ENCODE measurements at places on chromosomes 2 and 18. TPM values are rescaled to one million over a fixed set of nuclear protein-coding genes. Genes with fewer than 3 reads are reported as not detected.

Gene CCBE1
- 3.3 TPM for polyA plus RNA-seq

GRCh38 chr2:83686863-83687262, 772.2 kb downstream of the SUCLG1 start:
- DNase-seq = no peak

GRCh38 chr2:233093721-233094120, 33.6 kb downstream of the INPP5D start:
- no peak for DNase-seq

Gene DYNAP
- polyA plus RNA-seq = 0.10 TPM

DNA sequence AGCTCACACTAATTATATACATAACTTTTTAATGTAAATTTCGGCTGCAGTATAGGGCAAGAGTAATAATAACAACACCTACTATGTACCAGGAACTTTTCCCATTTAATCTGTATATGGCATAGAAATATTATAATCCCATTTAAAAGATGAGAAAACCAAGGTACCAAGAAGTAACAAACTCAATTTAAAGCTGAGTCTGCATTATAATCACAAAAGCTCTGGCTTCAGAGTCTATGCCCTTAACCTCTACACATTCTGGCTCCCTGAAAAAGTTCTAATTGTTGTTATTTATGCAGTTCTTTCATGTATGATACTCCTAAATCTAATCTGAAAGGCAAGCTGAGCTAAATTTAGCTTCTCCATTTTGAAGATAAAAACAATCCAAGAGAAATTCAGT, 1675.1 kb upstream of the NXPH2 start:
- DNase-seq = no peak

Gene TEKT4
- polyA plus RNA-seq = not detected

DNA sequence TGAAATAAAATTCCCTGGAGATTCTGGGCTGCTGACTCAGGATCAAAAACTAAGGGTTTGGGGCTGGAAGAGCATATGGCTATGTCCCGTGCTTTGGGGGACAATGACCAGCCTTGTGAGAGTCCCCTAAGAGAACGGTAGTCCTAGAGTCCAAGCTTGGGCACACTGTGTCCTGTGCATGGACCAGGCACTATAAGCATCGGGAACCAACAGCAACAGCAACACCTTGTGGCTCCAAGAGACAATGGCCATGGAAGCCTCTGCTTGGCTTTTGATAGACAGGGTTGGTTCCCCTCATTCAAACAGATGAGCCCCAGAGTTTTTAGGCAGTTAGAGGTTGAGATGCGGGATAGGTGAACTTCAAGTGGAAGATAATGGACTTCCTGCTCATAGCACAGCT, 294.4 kb upstream of the CHAC2 start:
- DNase-seq = no peak

- no peak for DNase-seq
Measured at GRCh38 chr2:96933305-96934181, 52.8 kb downstream of the FAM178B start.

Gene UGT1A10
- polyA plus RNA-seq = not detected

Gene ITGB6
- polyA plus RNA-seq = 47.9 TPM

Gene TMBIM1
- polyA plus RNA-seq = 81.3 TPM

Gene RNF125
- 10.7 TPM for polyA plus RNA-seq

DNA sequence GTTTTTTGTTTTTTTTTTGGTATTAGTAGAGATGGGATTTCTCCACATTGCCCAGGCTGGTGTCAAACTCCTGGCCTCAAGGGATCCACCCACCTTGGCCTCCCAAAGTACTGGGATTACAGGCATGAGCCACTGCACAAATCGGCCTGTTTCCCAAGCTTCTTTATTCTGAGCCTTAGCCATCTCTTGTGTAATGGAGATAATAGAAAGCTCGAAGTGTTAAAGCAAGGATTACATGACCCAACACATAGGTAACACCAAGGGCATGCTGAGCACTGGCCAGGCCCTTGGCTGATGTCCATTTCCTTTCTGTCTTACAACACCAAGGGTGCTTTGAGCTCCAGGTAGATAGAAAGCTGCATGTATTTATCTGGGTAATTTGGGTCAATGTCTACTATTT, 187.8 kb upstream of the MEX3C start:
- DNase-seq = no peak

GRCh38 chr2:174711206-174711605, 53.1 kb downstream of the CHRNA1 start:
- no peak for DNase-seq

- no peak for DNase-seq
Measured at GRCh38 chr2:30136764-30137444, 9.9 kb upstream of the YPEL5 start.

- DNase-seq = no peak
Measured at GRCh38 chr2:151264157-151264825, 2.6 kb upstream of the RBM43 start.

DNA sequence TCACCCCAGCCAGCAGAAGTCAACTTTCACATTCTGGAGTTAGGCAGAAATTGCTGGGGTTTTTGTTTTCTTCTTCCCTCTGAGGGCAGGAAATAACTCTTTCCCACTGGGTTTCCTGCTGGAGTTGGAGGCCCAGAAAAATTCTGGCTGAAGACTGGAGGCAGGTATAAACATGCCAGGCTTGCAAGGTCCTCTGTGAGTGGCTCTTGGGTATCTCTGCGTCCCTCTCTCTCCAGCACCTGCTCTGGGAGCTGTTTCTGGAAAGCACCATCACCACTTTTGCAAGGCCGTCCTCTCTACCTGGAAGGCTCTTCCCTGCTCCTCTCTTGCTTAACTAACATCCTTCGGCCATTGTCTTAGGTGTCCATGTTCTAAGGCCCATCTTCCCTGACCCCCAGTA, 91.0 kb downstream of the MCFD2 start:
- no peak for DNase-seq

GRCh38 chr18:50651334-50651733, 91.4 kb downstream of the MAPK4 start:
- DNase-seq = no peak

DNA sequence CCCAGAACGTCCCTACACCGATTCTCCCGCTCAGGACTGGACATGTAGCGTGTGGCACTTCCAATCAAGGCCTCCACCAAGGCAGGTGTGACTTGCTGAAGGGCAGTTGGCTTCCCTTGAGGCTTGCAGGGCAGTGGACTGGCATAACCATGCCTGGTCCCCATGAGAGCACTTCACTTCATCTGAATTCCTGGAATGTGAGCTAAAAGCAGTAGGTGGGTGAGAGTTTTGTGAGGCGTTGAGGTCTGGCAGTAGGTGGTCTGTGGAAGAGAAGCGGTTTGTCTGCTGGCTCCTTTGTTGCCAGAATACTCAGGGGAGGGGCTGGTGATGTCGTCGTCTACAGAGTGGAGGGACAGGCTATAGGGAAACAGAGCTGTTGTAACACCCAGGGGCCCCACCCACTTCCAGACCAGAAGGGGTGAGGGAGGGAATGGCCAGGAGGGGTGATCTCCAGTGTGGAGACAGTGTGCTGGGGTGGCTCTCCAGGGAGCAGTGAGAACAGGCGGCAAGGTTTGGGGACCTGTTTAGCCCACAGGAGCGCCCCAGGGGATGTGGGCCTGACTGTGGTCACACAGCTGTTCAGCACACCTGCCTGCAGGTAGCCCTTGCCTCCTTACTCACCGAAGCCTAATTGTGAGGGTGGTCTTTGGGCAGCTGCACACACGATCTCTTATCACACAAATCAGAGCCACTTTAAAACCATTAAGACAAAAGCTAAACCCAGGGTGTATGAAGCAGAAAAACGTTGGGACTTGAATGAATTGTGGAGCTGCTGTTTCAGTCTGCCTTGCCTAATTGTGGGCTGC, 21.5 kb upstream of the ALKAL2 start:
- no peak for DNase-seq

DNA sequence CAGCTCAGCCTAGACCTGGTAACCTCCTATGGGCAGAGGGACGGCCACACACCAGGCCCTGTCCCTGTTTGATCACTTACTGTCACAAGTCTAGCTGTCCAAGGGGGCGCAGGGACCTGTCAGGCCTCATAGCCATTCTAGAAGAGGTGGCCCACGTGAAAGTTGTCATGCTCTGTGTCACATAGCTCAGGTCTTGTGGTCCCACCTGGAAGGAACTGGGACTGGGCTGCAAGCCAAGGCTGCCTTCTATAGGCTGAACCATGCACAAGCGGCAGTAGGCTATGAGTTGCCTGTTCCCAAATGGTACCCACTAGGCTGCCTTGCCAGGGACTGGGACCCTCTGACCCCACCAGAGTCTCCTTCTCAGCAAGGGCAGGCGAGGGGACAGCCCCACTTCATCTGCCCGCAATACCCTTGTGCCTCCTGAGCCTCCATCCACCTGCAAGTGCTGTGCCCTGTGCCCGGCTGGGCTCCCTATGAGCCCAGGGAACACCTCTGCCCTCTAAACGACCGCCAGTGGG, 177.5 kb downstream of the ANAPC1 start:
- no peak for DNase-seq

- DNase-seq = no peak
Measured at GRCh38 chr2:215712871-215713790, 277.3 kb upstream of the FN1 start.

Gene CACNB4
- 3.9 TPM for polyA plus RNA-seq

- no peak for DNase-seq
Measured at GRCh38 chr2:239574434-239575156, 173.8 kb upstream of the HDAC4 start.

Gene C2orf81
- 2.2 TPM for polyA plus RNA-seq

- no peak for DNase-seq
Measured at GRCh38 chr18:59502274-59503175, 143.5 kb upstream of the LMAN1 start.

- no peak for DNase-seq
Measured at GRCh38 chr18:25726298-25726697, 364.1 kb downstream of the SS18 start.

DNA sequence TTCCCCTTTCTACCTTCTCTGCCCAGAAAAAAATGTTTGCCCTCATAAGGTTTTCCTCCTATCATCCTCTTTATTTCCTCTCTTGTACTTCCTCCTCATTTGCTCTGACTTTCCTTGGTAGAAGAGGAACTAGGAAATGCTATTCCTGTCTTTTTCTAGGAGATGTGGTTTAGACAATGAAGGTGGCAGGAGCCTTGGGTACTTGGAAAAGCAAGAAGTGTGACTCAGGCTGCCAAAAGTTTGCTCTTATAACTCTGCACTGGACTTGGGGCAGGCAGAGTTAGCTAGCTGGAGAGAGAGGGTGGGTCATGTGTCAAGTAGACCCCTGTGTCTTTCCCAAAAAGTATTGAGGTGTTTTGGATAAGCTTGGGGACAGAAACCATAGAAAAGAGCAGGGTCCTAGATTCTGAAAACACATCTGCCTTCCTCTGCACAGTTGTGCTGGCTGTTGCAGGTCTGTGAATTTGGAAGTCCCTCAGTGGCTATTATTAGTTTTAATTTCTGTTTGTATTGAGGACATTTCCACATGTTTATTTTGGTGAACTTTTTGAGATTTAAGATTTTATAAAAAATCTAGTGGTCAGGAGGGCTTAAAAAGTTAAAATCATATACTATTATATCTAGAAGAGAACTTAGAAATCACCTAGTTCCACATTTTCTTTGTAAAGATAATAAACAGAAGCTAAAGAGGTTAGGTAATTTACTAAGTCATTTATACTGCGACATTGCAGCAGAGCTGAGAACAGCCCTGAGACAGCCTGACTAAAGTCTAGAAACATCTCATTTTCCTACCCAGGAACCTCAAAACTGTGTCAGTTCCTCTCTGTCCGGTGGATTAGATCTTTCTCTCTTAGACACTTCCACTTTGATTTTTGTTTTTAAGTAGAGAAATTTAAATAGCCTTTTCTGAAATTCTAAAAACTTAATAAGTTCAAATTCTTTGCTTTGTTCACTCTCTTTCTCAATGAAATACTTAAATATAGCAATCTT, 16.0 kb downstream of the INSIG2 start:
- DNase-seq = no peak

GRCh38 chr2:36290306-36290856, 65.2 kb upstream of the CRIM1 start:
- DNase-seq = no peak

Gene GAREM2
- 3.9 TPM for polyA plus RNA-seq

- DNase-seq = no peak
Measured at GRCh38 chr2:30422444-30423040, 24.5 kb upstream of the LCLAT1 start.

DNA sequence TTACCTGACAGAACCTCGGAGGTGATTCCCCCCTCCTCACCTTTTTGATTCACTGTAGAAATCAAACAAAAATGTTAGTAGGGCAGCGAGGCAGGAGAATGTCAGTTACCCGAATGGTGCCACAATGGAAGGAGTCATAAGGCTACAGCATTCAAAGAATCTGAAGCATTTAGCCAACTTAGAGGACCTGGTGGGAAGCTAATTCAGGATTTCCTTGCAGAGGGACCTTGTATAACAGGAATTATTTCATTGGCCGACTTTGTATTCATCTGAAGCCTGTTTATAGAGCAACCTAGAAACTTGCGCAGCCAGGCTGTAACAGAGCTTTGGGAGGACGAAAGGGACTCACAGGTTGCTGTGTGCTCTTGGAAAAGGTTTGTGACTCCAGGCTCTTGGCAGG, 129.1 kb upstream of the MMADHC start:
- DNase-seq = no peak

Gene PROC
- 0.46 TPM for polyA plus RNA-seq

DNA sequence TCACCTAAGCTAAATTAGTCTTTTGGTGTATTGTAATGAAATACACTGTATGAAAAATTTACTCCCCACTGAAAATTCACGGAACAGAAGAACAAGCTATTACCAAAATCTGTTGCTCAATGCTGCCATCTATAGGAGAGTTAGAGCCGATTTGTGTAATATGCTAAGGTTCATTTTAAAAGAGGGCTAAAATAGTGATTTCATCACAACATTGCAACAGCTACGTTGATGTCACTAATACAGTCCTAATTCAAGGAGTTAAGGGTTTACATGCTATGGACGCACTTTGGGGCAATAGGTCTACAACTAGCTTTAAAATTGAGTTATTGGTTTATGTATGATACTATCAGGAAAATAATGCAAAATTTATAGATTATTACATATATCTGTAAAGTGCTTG, 3.0 kb upstream of the IRS1 start:
- DNase-seq = peak; percentile 70

Gene TLX2
- not detected for polyA plus RNA-seq

DNA sequence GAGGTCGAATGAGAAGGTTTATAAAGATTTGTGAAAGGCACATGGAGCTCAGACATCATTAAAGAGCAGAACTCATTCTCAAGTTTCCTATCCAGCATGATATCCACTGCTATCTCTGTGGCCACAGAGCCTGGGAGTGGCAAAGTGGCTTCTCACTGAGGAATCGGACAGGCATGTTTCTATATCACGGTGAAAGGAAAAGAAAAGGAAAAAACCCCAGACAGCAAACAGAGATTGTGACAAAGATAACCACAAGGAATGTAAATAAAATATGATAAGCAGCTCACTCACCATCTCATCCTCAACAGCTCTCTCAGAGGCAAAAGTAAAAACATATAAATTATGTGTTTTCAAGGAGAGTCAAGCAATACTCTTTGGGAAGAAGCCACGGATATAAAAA, 2.5 kb downstream of the PID1 start:
- no peak for DNase-seq

Gene PLCD4
- polyA plus RNA-seq = 63.0 TPM

All from forelimb muscle (tissue), 1 donor.